ENCODE measurements at places on chromosomes 7 and 10.
A peak's percentile ranks its signal among the peaks of the same experiment; 100 is the strongest.

GRCh38 chr10:29636178-29636577, 1.4 kb upstream of the SVIL start:
- DNase-seq = no peak

GRCh38 chr7:133775201-133775600, 351.9 kb upstream of the LRGUK start:
- DNase-seq = no peak

GRCh38 chr7:135758531-135758932, 9.9 kb upstream of the FAM180A start:
- DNase-seq = no peak

DNA sequence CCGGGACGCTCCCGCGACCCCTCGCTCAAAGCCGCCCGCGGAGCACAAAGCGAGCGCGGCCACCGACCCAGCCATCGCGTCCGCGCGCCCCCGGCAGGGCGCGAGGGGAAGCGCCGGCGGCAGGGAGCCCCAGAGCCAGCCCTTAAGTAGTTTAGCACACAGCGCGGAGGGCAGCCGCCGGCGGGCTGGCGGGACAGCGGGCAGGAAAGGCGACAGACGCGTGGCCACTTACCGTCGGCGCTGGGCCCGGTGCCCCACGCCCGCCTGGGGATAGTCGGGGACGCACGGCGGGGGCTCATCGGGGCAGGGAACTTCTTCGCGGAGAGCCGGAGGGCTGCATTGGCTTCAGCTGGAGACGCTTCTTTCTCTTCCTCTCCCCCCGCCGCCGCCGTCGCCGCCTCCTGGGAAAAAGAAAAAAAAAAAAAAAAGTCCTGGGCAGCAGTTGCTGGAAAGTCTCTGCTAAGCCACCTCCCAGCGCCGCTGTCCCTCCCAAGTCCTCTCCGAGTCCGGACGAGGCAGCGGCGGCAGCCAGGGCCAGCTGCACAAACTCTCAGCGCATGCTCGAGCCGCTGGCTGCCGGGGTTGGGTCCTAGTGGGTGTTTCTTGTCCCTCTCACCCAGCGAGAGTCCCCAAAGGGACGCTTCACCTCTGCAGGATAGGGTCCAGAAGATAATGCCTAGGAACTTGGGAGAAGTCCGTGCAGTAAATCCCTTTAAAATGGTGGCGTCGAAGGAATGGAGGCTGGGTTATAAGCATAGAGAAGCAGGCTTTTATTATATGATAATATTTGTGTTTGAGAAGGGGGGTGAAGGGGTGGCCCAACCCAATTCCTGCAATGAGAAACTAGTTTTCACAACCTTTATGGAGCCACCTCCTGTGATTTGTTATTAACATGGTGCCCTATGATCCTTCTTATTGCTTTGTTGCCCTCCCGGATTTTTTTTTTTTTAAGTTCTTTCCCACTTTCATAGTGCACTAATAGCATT, at the start of gene TSPAN12:
TSPAN12 (minus strand) TSS at position 557 of the 986 bp plus-strand sequence. CDS start 1,381 bp downstream, outside the sequence.
- peak; percentile 53 for DNase-seq

DNA sequence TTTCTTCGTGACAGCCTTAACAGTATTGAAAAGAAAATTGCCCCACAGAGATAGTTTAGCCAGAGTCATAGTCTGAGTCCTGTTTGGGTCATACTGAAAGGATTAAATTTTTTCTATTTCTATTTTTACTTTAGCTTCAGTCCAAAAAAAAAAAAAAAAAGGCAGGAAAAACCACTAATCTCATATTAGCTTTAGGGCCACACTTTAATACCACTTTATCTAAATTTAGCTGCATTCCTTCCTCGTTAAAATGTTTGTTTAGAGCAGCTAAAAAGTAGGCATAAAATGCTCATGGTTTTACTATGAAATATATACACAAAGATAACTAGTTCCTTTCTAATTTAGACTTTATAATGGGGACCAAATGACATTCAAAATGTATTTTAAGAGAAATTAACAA, 216.5 kb upstream of the TMEM196 start:
- DNase-seq = no peak

DNA sequence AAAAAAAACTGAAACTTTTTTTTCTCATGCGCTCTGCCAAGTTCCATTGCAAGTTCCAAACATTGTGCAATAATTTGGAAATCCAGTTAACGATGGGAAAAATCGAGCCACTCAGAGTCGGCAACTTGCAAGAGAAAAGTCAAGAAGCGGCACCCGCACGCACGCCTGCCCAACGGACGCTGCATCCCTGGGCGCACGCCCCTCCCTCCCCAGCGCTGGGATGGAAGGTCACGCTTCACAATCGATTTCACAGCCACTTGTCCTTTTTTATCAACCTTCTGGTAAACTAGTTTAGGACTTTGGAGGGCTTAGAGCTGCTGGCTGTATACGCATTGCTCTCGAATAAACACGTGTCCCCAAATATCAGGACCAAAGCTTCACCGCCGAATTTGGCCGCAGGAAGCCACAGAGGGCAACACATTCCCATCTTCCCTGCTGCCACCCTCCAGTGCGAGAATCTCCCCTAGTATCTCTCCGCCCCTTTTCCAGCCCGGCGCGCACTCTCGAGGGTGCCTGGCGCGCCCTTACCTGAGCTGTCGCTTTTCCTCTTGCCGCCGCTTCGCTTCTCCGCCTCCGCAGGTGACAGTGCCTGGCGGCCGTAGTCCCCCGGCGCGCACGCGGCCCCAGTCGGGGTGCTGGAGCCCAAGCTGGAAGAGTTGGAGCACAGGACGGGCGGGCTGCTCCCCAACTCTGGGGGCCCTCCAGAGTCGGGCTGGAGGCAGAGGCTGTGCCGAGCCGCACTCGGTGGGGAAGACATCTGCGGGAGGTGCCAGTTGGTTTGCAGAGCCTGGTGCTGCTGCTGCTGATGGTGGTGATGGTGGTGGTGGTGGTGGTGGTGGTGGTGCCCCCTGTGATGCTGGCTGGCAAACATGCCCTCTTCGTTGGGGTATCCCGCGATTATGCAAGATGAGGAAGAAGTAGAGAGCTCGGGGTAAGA, 857 bp downstream of the MEOX2 start:
- DNase-seq = no peak

- no peak for DNase-seq
Observed at GRCh38 chr10:79055892-79056291, 12.9 kb upstream of the ZMIZ1 start.

DNA sequence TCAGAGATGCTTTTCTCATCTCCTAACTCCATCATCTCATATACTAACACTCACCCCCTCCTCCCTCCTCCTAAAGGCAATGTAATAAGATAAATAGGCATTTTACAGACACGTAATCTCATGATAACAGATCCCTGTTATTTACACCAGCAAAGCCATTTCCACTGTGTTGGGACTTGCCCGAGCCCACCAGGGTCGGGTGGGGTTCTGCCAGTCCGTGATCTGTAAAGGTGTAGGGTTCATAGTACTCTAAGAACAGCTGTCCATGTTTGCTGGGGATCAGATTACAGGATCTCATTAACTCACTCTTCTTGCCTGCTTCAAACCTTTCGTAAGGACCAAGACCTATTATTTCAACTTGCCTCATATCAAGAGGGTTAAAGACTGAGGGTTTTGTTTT, 172.4 kb downstream of the FZD1 start:
- DNase-seq = no peak

DNA sequence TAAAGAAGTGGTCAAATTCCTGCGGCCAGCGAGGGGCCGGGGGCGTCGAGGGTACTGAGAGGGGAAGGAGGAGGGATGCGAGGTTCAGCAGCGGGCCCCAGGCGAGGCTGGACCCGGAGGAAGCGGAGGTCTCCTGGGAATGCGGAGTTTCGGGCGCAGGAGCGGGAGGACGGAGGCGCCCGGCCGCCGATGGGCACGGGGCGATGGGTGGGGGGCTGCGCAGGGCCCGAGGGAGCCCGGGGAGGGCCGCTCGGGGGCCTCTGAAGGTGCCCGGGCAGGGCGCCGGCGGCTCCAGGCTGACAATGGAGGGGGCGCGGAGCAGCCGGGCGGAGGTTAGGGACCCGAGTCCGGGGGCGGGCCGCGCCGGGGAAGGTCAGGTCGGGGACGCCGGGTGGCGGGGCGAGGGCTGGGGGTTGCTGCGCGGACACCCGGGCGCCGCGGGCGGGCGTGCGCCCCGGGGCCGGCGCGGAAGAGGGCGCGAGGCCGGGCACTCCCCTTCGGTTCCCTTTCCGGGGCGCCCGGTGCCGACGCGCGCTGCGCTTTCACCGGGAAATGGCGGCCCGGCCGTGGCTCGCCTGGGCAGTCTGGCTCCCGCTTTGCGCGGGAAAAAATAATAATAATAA, 683 bp downstream of the MACROH2A2 start:
- no peak for DNase-seq

- DNase-seq = no peak
Observed at GRCh38 chr10:91941426-91941825, 17.9 kb downstream of the BTAF1 start.

GRCh38 chr7:157782041-157782440, 445.2 kb downstream of the DNAJB6 start:
- DNase-seq = no peak

DNA sequence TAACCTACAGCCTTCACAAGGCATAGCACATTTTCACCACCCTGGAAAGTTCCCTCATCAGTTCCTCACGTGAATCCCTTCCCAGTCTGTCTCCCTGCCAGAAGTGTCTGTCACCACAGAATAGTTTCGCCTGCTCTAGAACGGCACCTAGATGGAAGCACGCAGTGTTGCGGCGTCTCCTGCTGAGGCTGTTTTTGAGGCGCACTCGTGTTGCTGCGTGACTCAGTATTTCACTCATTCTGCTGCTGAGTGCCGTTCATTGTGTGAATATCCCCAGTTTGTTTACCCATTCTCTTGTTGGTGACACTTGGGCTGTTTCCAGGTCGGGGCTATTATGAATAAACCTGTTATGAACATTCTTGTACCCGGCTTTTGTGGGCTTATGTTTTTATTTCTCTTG, 12.8 kb downstream of the NOS3 start:
- no peak for DNase-seq

- no peak for DNase-seq
Observed at GRCh38 chr10:44627591-44628354, 242.9 kb upstream of the CXCL12 start.

GRCh38 chr10:110778211-110778610, 93.5 kb upstream of the PDCD4 start:
- no peak for DNase-seq

DNA sequence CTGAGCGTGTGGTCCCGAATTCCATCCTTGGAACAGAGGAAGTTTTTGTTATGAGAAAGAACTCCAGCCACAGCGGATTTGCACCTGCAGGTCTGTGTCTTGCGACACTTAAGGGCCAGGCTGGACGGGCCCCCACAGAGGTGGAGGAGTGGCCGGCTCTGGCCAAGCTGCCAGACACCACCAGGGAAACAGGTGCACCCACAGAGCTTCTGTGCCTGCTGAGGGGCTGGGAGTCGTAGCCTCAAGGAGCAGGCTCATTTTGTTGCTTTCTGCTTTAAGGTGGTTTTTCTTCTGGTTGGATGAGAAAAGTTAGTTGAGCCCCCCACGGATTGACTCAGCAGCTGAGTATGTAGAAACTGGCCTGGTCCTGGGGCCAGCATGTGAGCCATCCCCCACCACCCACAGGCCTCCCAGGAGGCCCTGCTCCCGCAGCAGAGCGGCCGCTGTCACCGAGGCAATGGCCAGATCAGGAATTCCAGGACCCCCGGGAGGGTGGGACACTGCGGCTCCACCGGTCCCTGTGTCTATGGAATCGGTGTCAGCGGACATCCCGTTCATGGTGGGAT, 41.9 kb downstream of the NKX6-2 start:
- no peak for DNase-seq

- no peak for DNase-seq
Observed at GRCh38 chr10:97892939-97893338, 43.3 kb downstream of the GOLGA7B start.

DNA sequence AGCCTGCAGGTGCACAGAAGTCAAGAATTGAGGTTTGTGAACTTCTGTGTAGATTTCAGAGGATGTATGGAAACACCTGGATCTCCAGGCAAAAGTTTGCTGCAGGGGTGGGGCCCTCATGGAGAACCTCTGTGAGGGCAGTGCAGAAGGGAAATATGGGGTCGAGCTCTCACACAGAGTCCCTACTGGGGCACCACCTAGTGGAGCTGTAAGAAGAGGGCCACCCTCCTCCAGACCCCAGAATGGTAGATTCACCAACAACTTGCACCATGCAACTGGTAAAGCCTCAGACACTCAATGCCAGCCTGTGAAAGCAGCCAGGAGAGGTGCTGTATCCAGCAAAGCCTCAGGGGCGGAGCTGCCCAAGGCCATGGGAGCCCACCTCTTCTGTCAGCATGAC, 205.8 kb downstream of the CCSER2 start:
- DNase-seq = no peak

- no peak for DNase-seq
Observed at GRCh38 chr7:884191-885003, 8.0 kb downstream of the GET4 start.

- DNase-seq = no peak
Observed at GRCh38 chr10:128867819-128868218, 599.2 kb upstream of the MGMT start.

DNA sequence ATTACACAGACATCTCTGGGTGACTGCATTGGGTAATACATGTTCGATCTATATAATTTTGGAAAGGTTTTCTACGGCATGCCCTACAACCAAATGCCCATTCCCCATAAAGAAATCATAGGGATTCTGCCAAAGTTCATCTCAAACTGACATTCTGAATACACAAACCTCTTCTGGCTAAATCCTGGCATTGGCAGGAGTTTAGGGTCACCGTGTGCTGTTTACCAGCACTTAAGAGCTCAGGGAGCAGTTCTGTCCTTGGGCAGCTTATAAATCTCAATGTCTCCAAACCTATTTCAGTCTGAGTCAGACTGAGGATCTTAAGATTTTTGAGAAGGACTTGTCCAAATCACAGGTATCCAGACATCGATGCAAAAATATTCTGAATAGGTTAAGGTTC, 809.6 kb upstream of the LRRN3 start:
- no peak for DNase-seq

DNA sequence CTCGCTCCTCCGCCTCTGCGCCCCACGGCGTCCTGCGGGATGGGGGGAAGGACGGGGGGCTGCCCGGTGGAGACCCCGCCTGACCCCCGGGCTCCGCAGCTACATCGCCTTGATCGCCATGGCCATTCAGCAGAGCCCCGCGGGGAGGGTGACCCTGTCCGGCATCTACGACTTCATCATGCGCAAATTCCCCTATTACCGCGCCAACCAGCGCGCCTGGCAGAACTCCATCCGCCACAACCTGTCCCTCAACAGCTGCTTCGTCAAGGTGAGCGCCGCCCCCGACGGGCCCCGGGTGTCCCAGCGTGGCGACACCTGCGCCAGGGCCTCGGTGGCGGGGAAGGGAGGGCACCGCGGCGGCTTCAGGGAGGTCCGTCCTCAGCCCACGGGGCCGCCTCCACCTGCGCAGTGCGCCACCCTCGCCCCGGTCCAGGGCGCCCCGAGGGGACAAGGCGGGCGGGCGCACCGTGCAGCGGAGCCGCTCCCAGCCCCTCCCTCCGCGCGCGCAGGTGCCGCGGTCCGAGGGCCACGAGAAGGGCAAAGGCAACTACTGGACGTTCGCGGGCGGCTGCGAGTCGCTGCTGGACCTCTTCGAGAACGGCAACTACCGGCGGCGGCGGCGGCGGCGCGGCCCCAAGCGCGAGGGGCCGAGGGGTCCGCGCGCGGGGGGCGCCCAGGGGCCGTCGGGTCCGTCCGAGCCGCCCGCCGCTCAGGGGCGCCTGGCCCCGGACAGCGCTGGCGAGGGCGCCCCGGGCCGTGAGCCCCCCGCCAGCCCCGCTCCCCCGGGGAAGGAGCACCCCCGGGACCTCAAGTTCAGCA, 793 bp downstream of the FOXL3 start:
- DNase-seq = no peak
